ENCODE measurements at places on chromosomes 2 and 18. TPM values are rescaled to one million over a fixed set of nuclear protein-coding genes. Genes with fewer than 3 reads are reported as not detected.
A peak's percentile ranks its signal among the peaks of the same experiment; 100 is the strongest.

DNA sequence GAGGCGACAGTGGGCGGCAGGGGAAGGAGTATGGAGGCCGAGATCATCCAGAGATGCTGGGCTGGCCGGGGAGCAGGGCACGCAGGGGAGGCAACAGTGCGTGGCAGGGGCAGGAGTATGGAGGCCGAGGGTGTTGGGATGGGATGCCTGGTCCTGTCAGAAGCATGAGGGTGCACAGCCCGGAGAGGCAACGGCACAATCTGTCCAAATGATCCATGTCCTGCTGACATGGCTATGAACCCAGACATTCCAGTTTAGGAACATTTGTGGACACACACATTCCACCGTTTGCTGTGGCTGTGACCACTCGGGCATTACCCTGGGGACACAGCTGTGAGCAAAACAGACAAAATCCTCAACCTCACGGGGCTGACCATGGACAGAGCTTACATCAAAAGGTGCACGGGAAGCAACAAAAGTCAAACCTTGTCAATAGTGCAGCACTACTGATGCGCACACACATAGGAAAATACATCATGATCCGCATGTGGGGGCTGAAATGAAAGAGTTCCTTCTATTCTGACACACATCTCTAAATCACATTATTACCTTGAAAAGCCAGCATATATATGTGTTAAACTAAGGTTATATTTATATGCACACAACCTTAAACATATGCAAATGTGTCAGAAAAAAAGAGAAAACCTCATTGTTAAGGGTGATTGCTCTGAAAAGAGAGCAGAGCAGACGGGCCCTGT, 144.0 kb upstream of the GPC1 start:
- DNase-seq = no peak

DNA sequence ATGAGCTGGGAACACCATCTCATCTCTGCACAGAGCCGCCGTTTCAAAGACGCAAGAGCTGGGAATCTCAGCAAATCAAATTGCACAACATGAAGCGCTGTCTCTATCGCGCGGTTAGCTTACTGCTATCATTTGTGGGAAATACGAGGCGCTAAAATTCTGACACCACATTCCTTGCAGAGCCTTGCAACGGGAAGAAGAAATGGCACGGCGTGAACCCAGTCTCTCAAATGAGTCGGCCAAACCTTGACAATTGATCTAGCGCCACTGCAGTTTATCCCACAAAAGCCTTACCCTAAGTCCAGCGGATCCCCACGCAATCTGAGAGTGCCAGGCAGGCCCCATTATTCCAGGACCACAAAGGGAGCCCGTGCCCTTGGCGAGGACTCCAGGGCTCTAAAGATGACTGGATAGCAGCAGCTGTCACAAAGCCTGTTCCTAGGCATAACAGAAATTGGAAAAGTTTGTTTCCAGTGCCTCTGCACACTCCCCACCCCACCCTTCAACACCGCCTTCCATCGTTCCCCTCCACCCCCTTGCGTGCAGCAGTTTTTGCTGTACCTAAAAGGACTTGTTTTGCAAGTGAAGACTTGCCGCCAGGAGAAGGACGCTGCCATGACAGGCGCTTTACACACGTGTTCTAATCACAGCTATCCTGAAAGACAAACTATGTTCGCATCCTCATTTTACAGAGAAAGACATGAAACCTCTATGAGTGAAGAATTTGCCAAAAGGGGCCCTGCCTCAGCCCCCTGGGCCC, 252.4 kb downstream of the EIPR1 start:
- no peak for DNase-seq

LPIN1 gene
- polyA plus RNA-seq = 79.6 TPM

SRD5A2 gene
- 0.04 TPM for polyA plus RNA-seq

GRCh38 chr2:127076924-127077323, 30.0 kb downstream of the BIN1 start:
- DNase-seq = no peak

DNA sequence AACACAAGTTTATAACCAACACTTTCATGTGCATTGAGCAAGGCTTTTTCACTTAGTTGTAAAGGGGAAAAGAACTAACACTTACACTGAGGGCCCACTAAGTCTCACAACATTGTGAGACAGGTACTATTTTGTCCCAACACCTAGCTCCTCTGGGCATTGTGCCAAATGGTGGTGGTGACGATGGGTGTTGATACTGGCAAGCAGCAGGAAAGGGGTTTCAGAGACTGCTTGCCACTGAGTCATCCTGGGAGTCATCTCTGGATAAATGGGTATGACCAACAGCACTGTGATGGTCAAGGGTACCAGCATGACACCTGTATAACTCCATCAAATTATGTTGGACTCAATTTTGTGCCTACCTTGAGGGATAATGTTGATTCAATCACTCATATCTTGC, 138.8 kb upstream of the ITGA6 start:
- DNase-seq = peak; percentile 42

DNA sequence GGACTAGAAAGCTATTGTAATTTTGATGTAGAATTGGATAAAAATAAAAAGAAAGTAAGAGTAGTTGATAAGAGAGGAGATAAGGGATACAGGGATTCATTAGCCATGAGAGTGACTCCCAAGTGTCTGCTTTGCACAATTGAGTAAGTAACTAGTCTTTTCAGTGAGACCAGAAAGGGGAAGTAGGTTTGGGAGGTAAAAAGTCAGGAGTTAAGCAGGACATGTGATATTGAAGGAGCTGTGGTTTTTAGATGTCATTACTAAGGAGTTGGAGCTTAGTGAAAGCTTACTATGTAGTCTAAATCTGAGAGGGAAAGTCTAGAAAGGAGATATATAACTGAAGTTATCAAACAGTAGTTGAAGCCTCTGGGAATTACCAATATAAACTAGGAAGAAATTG, 93.4 kb downstream of the SLC5A7 start:
- no peak for DNase-seq

PSMG2 gene
- 40.0 TPM for polyA plus RNA-seq

- DNase-seq = no peak
Observed at GRCh38 chr2:3604991-3605961, 10.4 kb downstream of the COLEC11 start.

AQP12B gene
- not detected for polyA plus RNA-seq

DNA sequence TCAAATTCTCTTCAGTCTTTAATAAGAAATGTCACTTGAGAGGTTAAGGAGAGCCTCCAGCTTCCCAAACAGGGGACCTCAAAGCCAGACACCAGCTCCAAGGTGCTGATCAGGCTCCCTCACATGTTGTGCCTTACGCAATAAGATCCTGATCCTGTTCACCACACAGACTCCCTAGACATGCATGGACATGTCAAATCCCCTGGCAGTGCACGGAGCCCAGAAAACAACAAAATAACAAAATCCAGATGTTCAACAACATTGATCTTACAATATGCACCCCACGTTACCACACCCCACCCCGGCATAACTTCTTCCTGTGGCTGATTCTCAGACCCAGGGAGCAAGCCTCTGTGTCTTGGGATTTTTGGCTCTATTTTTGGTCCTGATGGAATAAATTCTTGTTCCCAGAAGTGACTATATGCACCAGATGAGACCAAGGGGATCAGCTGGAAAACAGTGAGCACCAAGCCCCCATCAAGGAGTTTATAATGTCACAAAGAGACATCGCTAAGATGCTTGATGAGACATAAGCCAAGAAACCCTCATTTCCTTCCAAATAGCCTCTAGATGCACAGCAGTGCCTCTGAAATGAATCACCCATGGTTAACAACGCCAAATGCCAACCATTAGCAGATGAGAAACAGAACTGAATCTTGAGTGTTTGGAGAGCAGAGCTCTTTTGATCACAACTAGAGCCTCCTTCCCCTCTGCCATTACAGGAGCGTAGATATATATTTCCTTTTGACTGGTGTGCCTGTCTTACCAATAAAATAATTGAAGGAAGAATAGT, 198.2 kb downstream of the PRKCE start:
- peak; percentile 68 for DNase-seq

HOXD4 gene
- not detected for polyA plus RNA-seq

All from keratinocyte (primary cell).